CD4-positive, alpha-beta T cell treated with Interleukin-15 for 1 hour (primary cell): ENCODE measurements at places on chromosomes 5 and 9.

- DNase-seq, result no peak
These were observed 40.6 kb downstream of the PHAX start for GRCh38 chr5:126641387-126641786.

DNA sequence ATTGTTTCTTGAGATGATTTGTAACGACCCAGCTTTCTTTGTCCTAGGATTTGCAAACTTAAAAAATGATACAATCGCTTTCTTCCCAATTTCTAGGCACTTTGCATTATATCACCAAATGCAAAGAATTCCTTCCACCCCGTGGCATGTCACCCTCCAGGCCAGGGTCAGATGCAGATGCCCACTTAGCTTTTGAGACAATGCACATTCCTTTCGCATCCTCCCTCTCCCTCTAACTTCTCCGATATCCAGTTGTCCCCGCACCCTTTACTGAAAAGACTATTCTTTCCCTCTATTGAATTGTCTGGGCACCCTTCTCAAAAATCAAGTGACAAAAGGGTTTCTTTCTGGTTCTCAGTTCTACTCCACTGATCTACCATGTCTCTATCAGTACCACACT is 17.3 kb downstream of the RNF130 start:
- no peak for DNase-seq

DNA sequence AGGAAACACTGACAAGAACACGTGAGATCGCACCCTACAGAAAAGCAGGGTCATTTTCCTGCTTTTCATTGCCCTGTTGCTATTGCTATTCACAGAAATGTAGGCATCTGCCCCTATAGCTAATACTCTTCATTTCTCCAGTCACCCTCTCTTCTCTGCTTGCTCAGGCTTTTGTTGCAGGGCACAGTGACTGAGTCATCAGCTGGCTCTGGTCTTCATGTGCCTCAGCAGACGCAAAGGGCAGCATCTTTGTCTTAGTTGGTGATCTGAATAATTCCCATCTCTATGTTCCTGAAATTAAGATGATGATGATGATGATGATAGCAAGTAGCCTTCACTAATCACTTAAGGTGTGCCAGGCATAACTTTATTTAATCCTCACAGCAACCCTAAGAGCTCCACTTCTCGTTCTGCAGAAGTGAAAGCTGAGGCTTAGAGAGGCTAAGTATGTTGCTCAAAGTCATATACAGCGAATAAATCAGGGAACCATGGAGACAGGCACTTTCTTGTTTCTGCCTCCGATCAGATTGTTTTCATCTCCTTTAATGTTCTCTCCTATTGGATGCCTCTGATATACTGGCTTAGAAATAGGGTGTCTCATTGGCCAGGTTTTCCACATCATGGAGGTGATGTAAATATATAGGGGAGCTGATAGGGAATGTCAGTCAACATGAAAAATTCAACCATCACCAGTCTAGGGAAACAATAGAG is 133.0 kb upstream of the STK32A start:
- no peak for DNase-seq

DNA sequence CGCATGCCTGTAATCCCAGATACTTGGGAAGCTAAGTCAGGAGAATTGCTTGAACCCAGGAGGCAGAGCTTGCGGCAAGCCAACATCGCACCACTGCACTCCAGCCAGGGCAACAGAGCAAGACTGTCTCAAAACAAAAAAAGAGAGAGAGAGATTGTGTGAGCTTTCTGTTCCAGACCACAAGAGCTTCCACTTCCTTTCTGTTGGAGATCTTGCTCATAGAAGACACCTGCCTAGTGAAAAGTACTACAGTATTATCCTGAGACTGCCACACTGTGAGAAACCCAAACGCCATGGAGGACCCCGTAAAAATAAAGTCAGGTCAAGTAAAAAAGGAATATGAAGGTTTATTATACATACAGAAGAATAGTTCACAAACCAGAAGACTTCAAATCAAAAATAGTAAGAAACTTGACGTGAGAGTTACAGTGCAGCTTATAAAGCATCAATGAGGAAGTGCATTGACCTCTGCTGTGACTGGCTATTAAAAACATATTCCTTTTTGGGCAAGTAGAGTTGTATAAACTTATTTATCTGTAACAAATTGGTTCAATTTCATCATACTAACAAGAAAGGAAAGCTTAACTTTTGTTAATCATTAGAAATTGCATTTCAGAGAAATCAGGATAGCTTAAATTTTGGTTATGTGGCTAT is 4.3 kb upstream of the EMB start:
- DNase-seq, result peak; percentile 43

DNA sequence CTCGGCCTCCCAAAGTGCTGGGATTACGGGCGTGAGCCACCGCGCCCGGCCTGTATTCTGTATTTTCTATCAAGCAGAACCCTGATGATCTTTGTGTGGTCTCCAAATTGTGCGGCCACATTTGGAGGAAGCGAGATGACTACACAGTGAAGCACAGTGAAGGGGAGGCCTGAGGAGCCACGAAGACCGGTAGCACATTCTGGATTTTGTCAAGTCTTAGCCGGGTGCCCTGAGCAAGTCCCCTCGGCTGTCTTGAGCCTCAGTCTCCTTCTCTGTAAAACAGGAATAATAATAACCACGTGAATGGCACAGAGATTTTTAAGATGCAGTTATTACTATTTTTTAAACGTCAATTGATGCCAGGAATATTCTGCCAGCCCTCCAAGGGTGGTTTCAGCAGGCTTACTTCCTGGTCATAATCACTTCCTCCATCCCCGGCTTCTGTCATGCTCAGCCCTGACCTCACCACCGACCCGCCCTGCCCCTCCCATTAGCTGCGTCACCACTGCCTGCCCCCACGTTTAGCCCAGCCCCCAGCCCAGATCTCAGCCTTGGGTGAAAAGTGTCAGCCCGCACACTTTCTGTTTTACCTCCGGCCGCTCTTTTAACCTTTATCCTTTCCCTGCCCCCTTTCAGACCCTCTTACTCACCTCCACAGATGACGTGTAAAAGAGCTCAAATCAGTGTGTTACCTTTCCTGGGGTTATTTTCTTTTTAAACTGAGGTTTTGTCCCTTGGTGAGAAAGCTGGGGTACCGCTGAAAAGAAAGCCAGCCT is 27.0 kb upstream of the ERGIC1 start:
- DNase-seq, result peak; percentile 95

- no peak for DNase-seq
These were observed 75.6 kb upstream of the PCA3 start for GRCh38 chr9:76688471-76689238.

DNA sequence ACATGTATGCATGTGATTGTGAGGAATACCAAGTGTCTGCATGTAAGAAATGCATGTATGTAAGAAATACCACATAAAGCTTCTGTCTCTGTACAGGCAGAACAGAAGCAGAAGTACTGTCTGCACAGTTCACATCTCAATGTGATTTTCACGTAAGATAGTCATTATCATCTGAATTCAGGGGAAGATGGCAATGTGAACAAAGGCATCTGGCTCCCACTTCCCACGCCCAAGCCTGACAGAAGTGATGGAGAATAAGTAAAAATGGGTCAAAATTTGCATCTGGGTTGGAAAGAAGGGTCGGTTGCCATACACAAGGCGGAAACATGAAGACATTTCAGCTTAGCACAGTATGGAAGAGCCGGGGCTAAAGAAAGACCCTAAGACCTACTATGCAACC is 71.7 kb downstream of the SUSD1 start:
- no peak for DNase-seq

- no peak for DNase-seq
These were observed 211.2 kb downstream of the GOLPH3 start for GRCh38 chr5:31962871-31963307.

- DNase-seq, result no peak
These were observed 42.4 kb upstream of the TJP2 start for GRCh38 chr9:69131682-69132081.

DNA sequence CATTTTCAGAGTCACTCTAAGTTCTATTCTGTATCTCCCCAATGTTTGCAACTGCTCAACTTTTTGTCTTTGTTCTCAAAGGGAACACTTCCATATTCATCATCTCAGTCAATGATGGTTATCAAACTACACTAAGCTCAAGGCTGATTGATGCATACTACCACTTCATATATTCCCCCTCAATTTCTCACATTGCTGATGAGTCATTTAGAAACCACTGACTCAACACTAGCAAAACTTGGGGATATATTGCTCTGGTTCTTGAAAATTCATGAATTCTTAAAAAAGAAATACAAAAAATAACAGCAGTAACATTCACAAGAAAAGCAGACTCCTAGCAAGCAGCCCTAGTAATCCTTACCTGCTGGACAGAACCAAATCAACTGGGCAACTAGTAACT is 52.2 kb downstream of the ABHD17B start:
- no peak for DNase-seq

- no peak for DNase-seq
These were observed 99.8 kb downstream of the STRBP start for GRCh38 chr9:123168586-123168985.

DNA sequence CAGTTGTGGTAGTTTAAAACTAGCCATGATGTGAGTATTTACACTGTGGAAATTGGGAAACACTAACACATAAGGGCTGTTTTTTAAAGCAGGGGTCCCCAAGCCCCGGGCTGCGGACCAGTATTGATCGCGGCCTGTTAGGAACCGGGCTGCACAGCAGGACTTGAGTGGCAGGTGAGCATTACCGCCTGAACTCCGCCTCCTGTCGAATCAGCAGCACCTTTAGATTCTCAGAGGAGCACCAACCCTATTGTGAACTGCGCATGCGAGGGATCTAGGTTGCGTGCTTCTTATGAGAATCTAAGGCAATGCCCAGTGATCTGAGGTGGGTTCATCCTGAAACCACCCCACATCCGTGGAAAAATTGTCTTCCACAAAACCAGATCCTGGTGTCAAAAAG is 127.8 kb downstream of the PCSK5 start:
- DNase-seq, result no peak
